ENCODE measurements at places on chromosomes 12 and 14. TPM values are rescaled to one million over a fixed set of nuclear protein-coding genes. Genes with fewer than 3 reads are reported as not detected.

GRCh38 chr12:52023976-52024688, 17.4 kb downstream of the TAMALIN start:
- no peaks in the 10 kb centered on the region for H3K4me1 ChIP-seq
- H3K27ac ChIP-seq, result peak overlapping the region; percentile 41
- DNase-seq, result no peak
- no peaks in the 10 kb centered on the region for H3K36me3 ChIP-seq
- peak overlapping the region; percentile 47 for H3K4me3 ChIP-seq

The C12orf56 gene
- not detected for total RNA-seq

The LIN7A gene
- 23.3 TPM for total RNA-seq

- H3K4me1 ChIP-seq, result no peaks in the 10 kb centered on the region
- H3K27ac ChIP-seq, result no peak overlapping the region
- no peak for DNase-seq
- H3K4me3 ChIP-seq, result no peak overlapping the region
- H3K27me3 ChIP-seq, result no peaks in the 10 kb centered on the region
Observed at GRCh38 chr12:18239526-18239925, 21.8 kb upstream of the PIK3C2G start.

DNA sequence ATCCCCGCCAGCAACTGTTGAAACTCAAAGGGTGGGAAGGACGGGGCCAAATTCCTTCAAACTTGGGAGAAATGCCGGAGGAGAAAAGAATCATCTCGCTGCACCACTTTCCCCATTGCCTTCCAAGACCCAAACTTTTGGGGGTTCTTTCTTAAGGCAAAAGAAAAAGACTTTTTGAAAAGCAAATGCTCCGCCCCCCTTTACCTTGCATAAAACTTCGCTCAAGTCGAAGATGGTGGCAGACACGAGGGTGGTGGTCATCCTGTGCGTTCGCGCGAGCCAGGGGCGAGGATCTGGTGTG, 239 bp downstream of the ZFP36L1 start:
- H3K4me1 ChIP-seq, result no peaks in the 10 kb centered on the region
- no peaks in the 10 kb centered on the region for H3K27me3 ChIP-seq
- no peak for DNase-seq

Data from right atrium auricular region (tissue), 2 donors.